Activated T-cell treated with anti-CD3 and anti-CD28 coated beads for 1 hour (primary cell): ENCODE measurements at places on chromosomes 2 and 18.

DNA sequence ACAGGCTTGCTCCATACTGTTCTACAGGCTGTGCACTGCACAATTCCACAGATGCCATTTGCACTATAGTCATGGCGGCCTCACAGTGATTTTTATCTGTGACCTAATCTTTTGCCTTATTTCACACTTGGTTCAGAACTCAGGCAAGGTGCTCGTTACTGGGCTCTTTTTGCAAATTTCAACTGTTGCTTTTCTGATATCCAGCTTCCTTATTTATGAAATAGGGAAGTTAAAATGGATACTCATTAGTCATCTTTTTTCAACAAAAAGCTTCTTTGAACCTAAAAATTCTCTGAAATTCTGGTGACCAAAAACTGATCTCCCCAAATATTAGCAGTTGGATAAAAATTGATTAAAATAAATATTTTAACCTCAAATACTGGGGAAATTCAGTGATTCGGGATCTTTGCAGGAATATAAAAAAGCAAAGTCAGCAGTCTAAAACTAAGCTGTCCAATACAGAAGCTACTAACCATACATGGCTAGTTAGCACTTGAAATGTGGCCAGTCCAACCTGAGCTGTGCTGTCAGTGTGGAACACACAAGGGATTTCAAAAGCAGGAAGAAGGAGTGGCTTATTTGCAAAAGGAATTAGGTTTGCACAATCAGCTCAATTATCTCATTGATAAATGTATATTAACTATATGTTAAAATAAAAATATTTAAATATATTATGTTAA is 134.4 kb downstream of the COL4A4 start:
- DNase-seq: no peak

GRCh38 chr2:119520696-119521432 is 3.4 kb downstream of the SCTR start:
- DNase-seq: no peak

DNA sequence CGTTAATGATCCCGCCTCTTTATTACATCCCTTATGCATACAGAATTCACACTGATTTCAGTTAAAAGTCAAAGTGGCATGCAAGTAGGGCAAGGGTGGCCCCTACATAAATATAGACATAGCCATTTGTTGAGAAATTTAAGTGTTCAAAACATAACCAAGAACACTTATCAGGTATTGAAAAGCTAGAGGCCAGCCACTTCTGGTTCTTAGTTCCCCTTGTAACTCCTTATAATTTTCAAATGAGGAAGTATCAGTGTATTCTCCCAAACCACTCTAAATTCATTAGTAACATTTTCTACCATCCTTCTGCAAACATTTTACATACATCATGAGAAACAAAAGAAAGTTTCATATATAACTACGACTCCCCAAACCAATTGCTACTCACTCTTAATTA is 5.8 kb upstream of the ARL5A start:
- no peak for DNase-seq

DNA sequence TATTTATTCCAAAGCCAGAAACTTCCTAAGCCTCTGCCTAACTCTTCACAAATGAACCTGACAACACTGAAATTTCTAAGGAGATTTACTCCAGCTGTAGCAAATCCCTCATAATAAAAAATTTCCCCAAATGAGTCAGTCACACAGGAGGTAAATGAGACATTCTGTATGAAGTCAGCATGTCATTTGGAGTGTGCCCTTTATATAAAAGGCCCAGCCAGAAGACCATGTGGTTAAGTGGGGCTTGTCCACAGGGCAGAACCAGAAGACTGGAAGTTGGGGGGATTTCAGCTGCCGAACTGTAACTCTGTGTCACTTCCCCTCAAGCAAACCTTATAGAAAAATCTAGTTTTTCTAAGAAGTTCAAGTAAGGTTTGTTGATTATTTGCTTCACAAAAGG is 30.2 kb downstream of the NRP2 start:
- DNase-seq: no peak

GRCh38 chr2:60296219-60296955 is 257.1 kb downstream of the BCL11A start:
- DNase-seq: no peak

DNA sequence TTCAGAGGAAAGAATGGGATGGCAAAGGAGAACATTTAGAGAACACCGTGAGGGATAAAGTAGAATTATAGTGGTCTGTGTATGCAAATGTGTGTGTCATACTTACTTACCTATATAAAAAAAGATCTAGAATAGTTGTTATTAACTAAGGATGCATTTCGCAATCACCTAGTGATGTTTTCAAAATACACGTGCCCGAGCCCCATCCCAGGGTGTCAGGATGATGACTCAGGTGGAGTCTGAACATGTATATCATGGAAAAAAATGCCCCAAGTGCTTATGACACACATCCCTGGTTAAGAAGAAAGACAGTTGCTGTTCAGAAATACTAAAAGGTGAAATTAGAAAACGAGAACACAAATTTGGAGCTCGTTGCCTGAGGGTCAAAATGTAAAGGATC is 109.0 kb downstream of the CERS6 start:
- no peak for DNase-seq
